ENCODE measurements at places on chromosomes 3 and 15.

DNA sequence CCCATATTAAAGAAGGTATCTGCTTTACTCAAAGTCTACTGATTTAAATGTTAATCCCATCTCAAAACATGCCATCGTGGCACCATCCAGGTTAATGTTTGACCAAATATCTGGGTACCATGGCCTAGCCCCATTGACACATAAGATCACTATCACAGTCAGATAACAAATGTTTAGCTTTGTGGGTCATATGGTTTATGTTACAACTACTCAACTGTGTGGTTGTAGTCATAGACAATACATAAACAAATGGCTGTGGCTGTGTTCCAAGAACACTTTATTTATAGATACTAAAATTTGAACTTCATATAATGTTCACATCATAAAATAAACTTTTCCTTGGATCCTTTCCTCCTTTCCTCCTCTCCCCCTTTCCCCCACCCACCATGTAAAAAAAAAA lies 9.8 kb upstream of the SNRPN start:
- no peak for DNase-seq

DNA sequence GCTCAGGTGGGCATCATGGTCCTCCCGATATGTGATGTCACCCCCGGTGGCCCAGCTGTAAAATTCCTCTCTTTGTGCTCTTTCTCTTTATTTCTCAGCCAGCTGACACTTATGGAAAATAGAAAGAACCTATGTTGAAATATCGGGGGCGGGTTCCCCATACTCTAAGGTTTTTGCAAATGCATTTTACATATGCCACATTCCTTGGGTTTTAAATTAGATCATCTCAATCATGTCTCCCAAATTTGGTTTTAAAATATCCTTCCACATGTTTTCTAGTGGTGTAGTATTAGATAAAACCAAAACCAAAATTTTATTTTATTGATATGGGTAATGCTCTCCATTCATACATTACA lies 4.4 kb upstream of the TMEM62 start:
- no peak for DNase-seq

GRCh38 chr15:85555875-85556617 lies 175.6 kb downstream of the AKAP13 start:
- DNase-seq = no peak

DNA sequence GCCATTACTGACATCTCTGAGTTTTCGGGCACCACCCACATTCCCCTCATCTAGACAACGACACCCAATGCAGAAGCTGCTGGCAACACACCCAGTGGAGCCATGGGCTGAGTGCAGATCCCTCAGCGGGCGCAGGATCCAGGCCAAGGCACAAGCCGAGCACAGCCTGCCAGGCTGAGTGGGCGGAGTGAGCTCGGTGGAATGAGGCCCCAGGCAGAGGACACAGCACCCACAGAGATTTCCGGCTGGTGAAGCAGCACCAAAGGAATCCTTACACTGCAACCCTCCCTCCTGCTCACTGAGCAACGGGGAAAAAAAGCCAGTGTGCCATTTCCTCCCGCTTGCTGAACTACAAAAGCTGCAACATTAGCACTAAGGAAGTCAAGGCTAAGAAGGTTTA lies 34.3 kb downstream of the ZMAT3 start:
- DNase-seq = peak; percentile 39

DNA sequence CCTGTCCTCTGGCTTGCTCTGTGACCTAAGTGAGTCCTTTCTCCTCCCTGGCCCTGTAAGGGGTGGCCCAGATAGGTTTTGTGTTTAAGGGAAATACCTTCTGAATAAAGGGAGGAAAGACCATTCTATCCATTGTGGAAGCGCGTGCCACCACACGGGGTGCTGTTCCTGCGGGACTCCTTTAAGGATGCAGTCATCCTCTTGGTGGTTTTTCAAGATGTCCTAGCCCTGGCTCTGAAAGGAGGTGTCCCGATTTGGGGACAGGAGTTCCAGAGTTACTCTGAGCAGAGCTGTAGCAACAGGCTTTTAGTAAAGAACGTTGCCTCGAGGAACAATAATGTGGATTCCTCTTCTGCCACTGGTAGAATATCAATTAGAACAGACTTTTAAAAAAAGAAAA lies 9.6 kb downstream of the SLC6A6 start:
- DNase-seq = no peak

DNA sequence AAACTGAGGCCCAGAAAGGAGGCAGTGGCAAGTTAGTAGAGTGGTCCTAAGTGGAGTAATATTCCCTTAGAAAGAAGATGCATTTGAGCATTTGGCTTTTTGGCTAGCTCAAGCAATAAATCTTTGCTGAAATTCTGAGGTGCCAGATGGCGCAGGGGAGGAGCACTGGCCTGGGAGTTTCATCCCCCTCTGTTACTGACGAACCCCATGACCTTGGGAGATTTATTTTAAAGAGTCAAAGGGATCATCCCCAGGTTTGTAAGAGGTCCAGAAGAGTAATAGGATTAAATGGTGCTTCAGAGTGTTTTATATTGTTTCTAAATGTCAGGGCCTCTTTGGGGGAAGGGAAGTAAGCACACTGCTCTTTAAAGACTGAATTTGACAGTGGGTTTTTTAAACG lies 85.1 kb upstream of the PIAS1 start:
- DNase-seq = no peak

DNA sequence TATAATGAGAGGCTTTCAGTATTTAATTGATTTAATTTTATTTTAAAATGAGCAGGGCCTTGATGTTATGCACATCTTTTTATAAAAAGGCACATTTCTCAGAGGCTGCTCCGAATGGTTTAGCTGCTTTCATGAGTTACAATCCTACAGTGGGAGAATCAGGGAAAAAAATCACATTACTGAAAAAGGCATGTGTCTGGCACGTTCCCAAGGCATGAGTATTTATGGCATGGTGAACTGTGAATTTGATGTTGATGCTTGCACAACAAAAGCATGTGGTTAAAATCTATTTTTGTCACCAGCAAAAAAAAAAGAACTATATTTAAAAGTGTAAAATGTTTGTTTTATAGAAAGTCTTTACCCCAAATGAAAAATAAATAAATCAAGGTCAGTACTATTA lies 485.2 kb upstream of the ROBO2 start:
- no peak for DNase-seq

DNA sequence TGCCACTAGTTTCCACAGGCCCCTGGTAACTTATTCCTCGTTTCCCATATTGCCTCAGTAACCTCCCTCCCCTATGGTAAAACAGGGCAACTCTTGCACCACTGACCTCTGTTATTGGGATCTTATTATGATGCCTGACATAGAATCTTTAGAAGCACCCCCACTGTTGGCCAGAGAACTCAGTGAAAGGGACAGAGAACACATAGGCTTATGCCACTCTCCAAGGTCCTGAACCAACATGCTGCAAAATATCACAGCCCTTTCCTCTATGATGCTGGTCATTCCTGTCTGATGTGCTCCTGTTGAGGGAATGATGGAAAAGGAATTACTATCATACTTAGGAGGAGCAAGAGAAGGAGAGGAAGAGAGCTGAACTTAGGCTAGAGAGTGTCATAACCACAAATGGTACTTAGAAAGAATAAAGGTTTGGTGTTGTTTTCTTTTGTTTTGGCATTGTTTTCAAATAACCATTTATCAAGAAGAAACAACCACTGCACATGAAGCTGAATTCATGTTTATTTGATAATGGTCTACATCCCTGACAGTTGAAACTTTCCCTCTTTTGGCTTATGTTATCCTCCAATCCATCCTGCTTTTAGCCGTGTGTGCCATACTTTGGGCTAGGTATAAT lies 330.2 kb downstream of the EPHB1 start:
- DNase-seq = no peak

GRCh38 chr3:128316481-128316891 lies 150.2 kb downstream of the DNAJB8 start:
- DNase-seq = peak; percentile 20

DNA sequence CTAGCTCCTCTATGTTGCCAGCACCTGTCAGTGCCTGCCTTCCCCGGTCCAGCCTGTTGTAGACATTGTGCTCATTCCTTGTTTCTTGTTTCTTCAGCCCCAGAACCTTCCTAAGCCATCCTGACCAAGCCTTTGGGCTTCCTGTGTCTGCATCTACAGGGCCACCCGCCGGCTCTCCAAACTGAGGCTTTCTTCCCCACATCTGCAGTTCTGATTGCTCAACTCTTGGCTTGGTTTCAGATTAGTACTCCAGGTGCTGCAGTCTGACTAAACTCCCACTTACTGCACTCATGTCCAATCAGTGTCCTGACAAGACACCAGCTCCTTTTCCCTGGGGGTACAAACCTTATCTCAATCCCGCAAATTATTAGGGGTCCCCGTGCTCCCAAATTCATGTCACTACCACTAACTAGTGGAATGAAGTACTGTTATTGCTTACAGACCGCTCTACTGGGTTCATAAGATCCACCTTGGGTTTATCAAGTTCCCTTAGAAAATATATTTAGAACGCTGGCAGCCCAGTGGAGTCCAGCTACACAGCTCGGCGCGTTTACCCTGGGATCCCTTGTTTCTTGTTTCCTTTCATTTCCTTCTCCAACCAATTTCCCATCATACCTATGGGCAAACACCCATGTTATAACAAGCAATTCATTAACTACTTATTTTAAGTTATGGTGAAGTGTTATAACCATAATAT lies 114.2 kb upstream of the TJP1 start:
- DNase-seq = no peak

- DNase-seq = no peak
Measured at GRCh38 chr15:73338058-73338457, 30.7 kb downstream of the HCN4 start.

GRCh38 chr15:57820119-57820518 lies 113.6 kb downstream of the POLR2M start:
- no peak for DNase-seq

DNA sequence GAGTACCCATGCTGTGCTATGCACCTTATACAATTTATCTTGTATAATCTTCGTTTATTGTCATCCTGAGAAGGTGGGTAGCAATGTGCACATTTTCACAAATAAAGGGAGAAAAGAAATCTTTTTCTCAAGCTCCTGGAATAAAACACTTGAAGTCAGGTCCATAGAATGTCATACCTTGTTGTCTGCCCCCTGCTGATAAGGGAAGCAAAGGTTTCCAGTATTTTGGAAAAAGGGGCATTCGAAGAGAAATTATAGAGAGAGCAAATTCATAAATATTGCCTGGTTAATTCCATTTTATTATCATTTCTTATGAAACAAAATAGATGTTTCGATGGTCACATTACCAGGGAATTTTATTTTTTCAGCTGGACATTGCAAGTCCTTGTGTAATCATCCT lies 277.8 kb downstream of the RAP2B start:
- no peak for DNase-seq

- DNase-seq = no peak
Measured at GRCh38 chr3:61568127-61568526, 6.8 kb downstream of the PTPRG start.

- DNase-seq = no peak
Measured at GRCh38 chr15:94366781-94367180, 135.4 kb downstream of the MCTP2 start.

DNA sequence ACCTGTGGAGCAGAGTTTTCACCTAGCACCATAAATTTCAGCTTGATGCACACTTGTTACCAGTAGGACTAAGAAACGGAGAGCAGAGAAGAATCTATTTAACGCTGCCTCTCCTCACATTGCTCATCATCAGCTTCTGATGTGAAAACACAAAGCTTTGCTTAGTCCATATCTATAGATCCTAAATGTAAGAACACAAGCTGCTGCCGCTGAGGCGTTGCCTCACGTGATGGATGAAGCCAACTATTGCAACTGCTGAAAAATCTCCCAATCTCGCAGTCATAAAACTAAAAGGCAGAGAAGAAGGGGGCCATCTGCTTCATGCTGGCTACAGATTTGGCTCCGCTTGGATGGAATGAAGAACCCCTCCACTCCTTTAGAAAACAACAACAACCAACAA lies 42.7 kb downstream of the CADPS start:
- no peak for DNase-seq
